ENCODE measurements at places on chromosomes 11 and 22. TPM values are rescaled to one million over a fixed set of nuclear protein-coding genes. Genes with fewer than 3 reads are reported as not detected.

GRCh38 chr11:48037709-48038468 is 57.5 kb downstream of the PTPRJ start:
- H3K4me3 ChIP-seq, result no peak overlapping the region
- no peaks in the 10 kb centered on the region for H3K27me3 ChIP-seq
- no peak overlapping the region for H3K27ac ChIP-seq
- H3K36me3 ChIP-seq, result no peaks in the 10 kb centered on the region
- DNase-seq, result no peak

- H3K27ac ChIP-seq, result no peak overlapping the region
- H3K4me1 ChIP-seq, result no peaks in the 10 kb centered on the region
- no peaks in the 10 kb centered on the region for H3K27me3 ChIP-seq
- H3K36me3 ChIP-seq, result no peaks in the 10 kb centered on the region
- no peak for DNase-seq
Observed at GRCh38 chr11:35029979-35030682, 108.8 kb upstream of the CD44 start.

GRCh38 chr22:43811777-43812148 is 342 bp downstream of the EFCAB6 start:
- no peaks in the 10 kb centered on the region for H3K36me3 ChIP-seq
- no peak for DNase-seq
- H3K4me3 ChIP-seq, result peak overlapping the region; percentile 93

DNA sequence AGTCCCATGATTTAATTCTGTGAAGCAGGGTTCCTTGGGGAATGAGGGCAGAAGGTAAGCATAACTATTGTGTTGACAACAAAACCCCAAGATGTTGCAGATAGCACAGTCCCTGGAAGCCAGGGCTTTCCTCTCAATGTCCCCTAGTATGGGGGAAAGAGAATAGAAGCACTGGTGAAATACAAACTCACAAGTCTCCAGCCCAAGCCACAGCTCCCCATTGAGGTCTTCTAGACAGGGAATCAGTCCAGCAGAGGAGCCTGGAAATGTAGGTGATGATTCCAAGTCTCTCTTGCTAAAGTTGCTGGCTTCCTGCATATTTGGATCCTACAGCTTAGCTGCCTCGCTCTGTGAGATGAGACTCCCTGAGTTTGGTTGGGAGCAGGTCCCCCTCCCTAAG is 31.7 kb upstream of the DRD2 start:
- H3K4me1 ChIP-seq, result no peaks in the 10 kb centered on the region
- DNase-seq, result no peak
- no peak overlapping the region for H3K4me3 ChIP-seq
- no peak overlapping the region for H3K27ac ChIP-seq
- H3K27me3 ChIP-seq, result no peaks in the 10 kb centered on the region

GRCh38 chr11:106425819-106426218 is 348.4 kb downstream of the AASDHPPT start:
- H3K27ac ChIP-seq, result no peak overlapping the region
- H3K27me3 ChIP-seq, result no peaks in the 10 kb centered on the region
- no peak overlapping the region for H3K4me3 ChIP-seq
- no peak for DNase-seq
- no peaks in the 10 kb centered on the region for H3K36me3 ChIP-seq

The NLRP10 gene
- not detected for total RNA-seq

Data from pancreas (tissue), 10 donors.